ELR (cell line): ENCODE measurements at places on chromosomes 12 and 14.

DNA sequence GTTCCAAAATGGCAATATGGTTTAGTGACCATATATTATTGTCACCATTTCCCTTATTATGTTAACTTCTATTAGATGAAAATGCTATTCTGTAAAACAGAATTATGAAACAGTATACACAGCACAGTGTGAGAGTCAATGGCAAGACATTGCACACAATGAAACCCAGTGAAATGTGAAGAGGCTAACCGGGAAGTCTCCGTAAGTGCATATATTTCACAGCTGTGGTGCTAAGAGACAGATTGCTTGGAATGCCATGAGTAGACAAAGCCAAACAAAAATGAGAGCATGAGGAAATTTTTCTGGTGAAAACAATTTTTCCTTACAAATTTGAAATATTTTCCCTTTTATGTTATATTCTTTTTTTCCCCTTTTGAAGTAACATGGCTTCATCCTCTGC lies 49.4 kb downstream of the DYRK2 start:
- no peak for DNase-seq

DNA sequence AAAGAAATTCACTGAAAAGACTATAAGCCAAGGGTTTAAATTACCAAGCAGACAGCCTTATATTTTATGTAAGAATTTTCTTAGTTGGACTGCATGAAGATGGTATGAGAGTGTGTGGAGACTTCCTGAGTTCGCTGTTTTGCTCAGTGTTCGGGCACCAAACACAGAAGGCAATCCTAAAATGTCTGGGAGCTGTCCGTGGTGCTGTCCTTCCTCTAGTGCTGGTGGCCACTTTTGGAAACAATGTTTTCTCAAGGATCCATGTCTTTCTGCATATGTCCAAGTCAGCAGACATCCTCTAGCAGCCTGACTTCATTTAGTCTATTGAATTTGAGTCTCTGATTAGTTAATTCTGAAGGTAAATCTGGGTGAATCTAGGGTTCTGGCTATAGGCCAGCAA lies 135.8 kb downstream of the SLC8A3 start:
- DNase-seq = peak; percentile 28

- DNase-seq = no peak
Observed at GRCh38 chr14:76581592-76581991, 179.7 kb upstream of the VASH1 start.

GRCh38 chr12:19872621-19873540 lies 433.6 kb downstream of the AEBP2 start:
- no peak for DNase-seq

DNA sequence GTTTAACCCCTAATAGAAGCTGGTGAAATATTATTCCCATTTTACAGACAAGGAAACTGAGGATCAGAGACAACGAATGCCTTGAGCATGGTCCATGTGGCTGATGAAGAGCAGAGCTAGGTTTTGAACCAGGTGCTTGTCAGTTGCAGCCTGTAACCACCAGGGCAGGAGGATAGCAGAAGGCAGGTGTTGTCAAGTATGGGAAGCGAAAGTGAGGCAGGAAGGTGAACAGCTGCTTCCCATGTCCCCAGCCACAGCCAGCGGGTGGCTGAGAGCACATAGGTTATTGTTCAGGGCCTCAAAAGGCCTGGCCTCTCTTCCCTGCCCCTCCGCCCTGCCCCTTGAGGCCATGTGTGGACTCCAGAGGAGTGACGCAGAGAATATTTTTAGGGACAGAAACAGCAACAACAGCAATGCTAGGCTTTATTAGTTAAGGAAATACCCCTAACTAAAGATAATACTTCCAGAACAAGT lies 39.6 kb downstream of the IQSEC3 start:
- DNase-seq = no peak

DNA sequence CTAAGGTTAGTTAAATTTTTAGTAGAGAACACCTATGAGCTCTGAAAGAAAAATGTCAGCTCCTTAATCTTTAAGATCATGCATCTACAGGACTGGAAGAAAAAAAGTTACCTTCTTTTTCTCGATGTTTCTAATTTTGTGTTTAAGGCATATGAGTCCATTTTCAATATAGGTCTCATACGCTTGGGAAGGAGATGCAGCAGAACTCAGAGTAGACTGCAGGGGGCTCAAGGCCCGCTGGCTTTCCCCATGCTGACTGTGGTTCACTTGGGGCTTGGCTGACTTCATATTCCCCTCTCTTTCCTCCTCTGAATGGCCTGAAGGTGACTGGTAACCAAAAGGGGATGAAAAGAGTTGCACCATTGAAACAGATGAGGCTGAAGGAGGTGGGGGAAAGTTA lies 1.5 kb downstream of the CAPRIN2 start:
- peak; percentile 70 for DNase-seq

GRCh38 chr12:104756901-104757300 lies 201.2 kb downstream of the SLC41A2 start:
- DNase-seq = no peak

DNA sequence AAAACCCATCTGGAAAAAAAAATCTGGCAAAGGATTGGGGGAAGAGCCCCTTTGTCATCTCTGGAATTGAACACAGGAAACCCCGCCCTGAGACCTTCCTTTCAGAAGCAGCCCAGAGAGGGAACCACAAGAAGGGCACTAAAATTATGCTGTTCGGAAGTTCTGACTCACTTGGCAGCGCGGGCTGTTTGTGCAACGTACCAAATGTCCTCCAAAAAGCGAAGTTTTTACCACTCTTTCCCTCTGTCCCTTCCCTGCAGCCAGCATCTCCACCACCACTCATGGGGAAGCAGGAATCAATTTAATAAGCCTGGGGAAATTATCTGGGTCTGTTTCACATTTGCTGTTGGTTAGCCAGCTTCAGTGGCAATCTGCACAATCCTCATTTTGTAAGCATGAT lies 3.2 kb upstream of the SYNE3 start:
- DNase-seq = peak; percentile 91

GRCh38 chr14:104749111-104749649 lies 3.8 kb upstream of the SIVA1 start:
- DNase-seq = peak; percentile 65

GRCh38 chr12:44574586-44574985 lies 301.5 kb downstream of the NELL2 start:
- no peak for DNase-seq

GRCh38 chr14:77498120-77498979 lies at the start of gene ISM2:
ISM2 (minus strand) TSS chr14:77498816; CDS start chr14:77498793, 23 bp downstream.
- peak; percentile 54 for DNase-seq

DNA sequence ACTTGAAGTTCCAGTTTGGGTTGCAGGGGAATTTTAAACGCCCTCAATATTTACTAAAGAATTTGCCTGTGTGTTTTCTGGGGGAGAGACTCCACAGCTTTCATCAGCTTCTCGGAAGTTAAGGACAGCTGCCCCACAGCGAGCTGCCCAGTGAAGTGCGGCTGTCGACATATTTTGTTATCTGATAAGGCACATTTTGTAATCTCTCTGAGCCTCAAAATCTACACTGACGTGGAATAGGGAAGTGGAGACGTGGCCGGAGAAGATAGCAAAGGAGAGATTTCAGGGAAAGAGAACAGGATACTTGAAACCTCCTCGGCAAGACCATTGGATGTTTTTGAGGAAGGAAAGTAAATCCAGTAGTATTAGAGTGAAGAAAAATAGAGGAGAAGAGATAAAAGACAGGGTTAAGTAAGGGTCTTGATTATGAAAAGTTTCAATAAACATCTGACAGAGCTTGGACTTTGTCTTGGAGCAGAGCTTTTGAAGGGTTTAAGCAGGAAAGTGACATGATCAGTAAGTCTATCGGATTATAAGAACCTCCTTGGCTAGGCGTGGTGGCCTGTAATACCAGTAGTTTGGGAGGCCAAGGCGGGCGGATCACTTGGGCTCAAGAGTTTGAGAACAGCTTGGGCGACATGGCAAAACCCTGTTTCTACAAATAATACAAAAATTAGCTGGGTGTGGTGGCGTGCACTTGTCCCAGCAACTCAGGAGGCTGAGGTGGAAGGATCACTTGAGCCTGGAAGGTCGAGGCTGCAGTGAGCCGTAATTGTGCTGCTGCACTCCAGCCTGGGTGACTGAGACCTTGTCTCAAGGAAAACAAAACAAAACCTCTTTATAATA lies 1.1 kb downstream of the POLR3B start:
- peak; percentile 4 for DNase-seq

- no peak for DNase-seq
Observed at GRCh38 chr14:88439088-88439487, 53.6 kb downstream of the SPATA7 start.

DNA sequence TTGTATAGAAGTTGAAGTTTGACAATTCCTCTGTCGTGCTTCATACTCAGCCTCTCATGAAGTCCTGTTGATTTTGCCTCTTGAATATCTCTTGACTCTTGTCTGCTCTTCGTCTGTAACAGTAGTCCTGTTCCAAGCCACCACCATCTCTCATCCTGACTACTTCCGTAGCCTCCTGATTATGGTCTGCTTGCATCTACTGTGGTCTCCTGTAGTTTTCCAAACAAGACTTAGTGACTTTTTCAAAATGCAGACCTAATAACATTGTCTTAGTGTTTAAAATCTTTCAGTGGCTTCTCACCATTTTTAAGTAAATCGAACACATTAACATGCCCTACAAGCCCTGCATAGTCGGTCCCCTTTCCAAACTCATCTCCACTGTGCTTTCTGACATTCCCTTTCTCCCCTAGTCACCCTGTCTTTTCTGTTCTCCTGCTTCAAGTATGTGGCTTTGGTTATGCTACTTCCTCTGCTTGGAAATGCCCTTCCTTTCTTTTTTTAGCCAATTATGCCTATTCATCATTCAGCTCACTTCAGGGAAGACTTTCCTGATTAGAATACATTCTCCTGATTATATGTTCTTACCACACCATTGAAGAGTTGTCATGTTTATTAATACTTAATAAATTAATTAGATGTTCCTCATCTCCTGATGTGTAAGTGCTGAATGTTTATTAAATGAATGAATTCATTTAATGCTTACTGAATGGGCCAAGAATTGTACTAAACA lies 2.0 kb downstream of the SCYL2 start:
- peak; percentile 18 for DNase-seq
